ENCODE measurements at places on chromosomes 2 and 18.
A peak's percentile ranks its signal among the peaks of the same experiment; 100 is the strongest.

DNA sequence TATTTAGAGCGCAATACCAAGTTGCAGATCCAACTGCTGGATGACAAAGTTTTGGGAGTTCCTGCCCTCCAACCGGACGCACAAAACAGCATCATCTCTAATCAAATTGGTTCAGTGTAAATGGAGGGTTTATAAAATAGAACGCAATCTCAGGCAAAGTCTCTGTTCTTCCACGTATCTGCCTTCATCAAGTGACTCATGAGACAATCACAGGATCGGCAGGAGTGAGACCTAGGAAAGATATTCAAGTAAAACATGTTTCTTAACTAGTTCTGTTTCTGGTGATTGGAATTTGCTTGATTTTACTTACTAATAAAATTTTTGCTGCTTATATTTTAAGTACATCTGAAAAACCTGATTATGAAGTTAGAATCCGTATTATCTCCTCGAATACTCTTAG lies 7.6 kb downstream of the FZD5 start:
- no peak for DNase-seq

DNA sequence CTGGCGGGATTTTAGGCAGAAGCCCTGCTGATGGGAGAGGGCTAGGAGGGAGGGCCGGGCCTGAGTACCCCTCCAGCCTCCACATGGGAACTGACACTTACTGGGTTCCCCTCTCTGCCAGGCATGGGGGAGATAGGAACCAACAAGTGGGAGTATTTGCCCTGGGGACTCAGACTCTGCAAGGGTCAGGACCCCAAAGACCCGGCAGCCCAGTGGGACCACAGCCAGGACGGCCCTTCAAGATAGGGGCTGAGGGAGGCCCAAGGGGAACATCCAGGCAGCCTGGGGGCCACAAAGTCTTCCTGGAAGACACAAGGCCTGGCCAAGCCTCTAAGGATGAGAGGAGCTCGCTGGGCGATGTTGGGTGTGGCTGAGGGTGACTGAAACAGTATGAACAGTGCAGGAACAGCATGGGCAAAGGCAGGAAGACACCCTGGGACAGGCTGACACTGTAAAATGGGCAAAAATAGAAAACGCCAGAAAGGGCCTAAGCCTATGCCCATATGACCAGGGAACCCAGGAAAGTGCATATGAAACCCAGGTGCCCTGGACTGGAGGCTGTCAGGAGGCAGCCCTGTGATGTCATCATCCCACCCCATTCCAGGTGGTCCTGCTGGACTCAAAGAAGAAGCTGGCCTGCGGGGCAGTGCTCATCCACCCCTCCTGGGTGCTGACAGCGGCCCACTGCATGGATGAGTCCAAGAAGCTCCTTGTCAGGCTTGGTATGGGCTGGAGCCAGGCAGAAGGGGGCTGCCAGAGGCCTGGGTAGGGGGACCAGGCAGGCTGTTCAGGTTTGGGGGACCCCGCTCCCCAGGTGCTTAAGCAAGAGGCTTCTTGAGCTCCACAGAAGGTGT lies 8.5 kb downstream of the PROC start:
- DNase-seq, result no peak

- peak; percentile 13 for DNase-seq
These were observed 383.3 kb downstream of the MTX2 start for GRCh38 chr2:176652300-176653182.

DNA sequence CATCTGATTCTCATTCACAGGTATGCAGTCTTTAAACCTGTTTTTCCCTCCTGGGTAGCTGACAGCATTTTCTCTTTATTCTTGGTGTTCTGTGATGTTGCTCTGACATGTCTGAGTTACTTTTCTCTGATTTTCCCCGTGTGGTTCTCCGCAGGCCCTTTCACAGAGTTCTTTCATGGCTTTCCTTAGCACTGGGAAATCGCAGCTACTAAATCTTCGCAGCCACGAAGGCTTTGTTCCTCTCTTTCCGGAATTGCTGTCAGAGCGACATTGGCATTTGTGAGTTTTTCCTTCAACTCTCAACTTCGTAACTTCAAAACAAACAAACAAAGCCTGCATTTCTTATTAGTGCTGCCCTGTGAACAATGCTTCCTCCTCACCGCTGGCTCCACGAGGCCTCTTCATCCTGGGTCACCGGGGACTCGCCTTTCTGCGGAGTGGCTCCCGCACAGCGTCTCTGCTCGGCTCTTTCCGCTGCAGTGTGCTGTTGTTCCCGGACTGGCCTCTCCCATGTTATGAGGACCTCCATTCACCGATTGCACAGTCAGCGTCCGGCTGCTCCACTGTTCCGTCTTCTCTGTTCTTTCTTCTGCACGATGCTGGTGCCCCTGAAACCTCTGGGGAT lies 16.1 kb downstream of the COLEC11 start:
- DNase-seq, result no peak
